ENCODE measurements at places on chromosomes 16 and 17.

GRCh38 chr16:3520413-3520812 lies 19.6 kb downstream of the CLUAP1 start:
- DNase-seq = no peak

DNA sequence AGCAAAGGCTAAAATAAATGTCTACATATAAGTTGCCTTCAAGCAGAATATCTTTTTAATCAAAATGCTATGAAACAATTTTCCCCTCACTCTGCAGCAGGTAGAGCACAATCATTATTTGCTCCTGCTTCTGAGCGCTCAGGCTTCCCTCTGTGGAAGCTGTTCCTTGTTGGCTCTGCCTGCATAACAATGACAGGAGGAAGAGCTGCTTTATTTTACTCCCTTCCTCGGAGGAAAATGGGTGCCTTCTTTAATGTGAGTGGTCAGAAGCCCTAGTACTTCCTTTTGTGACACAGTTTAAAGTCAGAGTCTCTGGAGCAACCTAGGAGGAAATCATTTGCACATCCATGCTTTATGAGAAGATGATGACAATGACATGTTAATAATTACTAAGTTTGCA lies 492.1 kb downstream of the CDH8 start:
- DNase-seq = no peak

DNA sequence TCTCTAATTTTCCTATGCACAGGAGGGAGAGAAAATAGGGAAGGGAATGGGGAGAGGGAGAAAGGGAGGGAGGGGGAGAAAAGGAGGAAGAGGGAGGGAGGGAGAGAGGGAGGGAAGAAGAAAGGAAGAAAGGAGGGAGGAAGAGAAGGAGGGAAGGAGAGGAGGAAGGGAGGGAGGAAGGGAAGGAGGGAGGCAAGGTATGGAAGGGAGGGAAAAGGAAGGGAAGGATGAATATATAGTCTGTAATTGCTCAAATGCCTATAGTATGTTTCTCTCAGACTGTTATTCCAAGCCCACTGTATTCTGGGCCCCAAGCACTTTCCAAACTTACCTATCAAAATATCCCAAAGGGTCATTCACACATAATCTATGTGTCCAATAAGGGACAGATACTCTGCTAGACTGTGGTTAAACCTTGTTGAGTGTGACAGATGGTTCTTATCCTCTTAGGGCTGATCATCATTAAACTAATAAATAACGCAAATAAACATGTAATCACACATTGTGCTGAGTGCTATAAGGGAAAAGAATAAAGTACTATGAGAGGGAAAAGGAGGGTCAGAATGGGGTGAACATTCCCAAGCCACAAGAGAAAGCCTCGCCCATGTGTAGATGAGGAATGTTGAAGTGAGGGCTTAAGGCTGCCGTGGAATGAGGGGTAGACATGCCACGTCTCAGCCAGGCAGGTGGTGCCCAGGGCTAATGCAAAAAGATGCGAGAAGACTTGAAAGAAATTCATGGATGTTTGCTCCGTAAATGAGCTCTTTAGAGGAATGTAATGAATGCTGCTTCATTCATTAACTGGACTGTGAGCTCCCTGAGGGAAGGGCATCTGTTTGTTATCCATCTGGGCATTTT lies 30.6 kb downstream of the ASIC2 start:
- no peak for DNase-seq

GRCh38 chr16:3490911-3491629 lies 4.2 kb downstream of the C16orf90 start:
- DNase-seq = no peak

DNA sequence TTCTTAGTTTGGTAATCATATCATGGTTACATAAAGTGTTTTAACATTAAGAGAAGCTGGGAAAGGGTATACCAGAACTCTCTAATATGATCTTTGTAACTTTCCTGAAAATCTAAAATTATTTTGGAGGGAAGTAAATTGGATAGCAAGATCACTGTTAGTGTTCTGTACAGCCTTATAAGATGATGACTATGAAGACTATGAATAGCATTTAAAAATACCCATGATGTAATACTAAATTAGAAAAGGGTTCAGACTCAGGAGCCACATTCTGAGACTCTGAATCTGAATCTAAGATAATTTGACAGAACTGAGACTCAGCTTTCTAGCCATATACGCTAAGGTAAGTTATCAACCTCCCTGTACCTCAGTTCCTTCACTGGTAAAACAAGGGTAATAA lies 208.0 kb upstream of the C17orf78 start:
- DNase-seq = no peak

- no peak for DNase-seq
Observed at GRCh38 chr17:7580604-7581575, 1.5 kb downstream of the CD68 start.

DNA sequence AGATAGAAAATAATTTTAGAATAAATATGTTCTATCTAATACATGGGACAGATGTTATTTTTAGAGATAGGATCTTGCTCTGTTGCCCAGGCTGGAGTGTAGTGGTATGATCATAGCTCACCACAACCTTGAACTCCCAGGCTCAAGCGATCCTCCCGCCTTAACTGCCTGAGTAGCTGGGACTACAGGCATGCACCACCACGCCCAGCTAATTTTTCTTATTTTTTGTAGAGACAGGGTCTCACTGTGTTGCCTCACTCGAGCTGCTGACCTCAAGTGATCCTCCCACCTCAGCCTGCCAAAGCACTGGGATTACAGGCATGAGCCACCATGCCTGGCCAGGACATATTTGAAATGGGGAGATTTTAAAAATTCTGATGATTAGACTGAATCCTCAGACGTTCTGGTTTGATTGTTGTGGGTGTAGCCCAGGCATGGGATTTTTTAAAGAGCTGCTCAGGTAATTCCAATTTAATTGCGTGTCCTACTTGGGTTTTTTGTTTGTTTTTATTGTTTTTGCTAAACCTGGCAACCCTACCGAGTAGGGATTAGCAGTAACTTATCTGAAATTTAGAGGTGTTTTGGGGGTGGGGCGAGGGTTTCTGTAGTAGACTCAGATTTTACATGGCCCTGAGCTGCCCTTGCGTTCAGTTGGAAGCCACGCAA lies 142.9 kb downstream of the RAB11FIP4 start:
- no peak for DNase-seq

- DNase-seq = no peak
Observed at GRCh38 chr17:79844869-79845600, 5.8 kb upstream of the CBX4 start.

GRCh38 chr17:73648974-73649373 lies 4.7 kb upstream of the SDK2 start:
- no peak for DNase-seq

DNA sequence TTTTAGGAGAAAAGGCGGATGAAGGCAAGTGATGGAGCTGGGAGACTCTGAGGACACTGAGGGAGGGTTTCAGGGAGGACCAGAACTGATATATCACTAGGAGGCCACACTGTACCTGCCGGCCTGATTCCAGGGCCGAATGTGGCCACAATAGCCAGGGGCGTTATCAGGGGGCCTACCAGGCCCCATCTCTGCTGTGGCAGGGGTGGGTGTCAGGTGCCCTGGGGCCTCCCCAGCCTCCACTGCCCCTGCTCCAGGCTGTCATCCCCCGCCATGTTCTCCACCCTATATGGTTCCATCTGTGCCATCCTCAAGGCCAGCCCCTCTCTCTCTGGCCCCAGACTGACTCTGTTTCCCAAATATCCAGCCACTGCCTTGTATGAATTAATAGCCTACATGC lies 246.5 kb downstream of the GSG1L start:
- DNase-seq = no peak

DNA sequence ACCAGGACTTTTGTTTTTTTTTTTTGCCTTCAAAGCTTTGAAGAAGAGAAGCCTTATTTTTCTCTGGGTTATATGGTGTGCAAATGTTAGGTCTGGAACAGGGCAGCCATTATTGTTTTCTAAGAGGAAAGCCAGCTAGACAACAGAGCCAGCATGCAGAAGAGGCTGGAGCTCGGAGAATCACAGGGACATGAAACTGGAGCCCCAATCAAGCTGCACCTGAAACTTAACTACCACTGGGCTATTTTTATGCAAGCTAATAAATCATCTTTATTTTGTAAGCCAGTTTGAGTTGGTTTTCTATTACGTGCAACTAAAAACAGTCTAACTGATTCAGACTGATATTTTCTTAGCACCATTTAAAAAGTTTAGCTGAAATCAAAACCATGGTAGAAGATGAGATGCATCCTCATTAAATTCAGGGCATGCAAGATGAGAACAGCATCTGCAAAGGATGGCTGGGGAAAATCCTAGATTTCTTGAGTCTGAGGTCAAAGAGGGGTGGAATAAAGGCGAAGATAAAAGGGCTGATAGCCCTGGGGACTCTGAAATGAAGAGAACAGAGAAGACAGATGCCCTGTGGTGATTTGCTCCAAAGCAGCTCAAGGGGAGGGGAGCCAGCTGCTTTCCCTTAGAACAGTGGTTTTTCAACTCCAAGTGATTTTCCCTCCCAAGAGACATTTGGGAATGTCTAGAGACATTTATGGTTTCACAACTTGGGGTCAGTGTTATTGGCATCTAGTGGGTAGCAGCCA lies 177.1 kb upstream of the WSCD1 start:
- DNase-seq = no peak

- no peak for DNase-seq
Observed at GRCh38 chr16:31530405-31530804, 2.7 kb downstream of the AHSP start.

GRCh38 chr17:43517615-43518386 lies 28.3 kb downstream of the ETV4 start:
- DNase-seq = no peak

GRCh38 chr16:77789085-77790008 lies 983 bp downstream of the VAT1L start:
- no peak for DNase-seq

DNA sequence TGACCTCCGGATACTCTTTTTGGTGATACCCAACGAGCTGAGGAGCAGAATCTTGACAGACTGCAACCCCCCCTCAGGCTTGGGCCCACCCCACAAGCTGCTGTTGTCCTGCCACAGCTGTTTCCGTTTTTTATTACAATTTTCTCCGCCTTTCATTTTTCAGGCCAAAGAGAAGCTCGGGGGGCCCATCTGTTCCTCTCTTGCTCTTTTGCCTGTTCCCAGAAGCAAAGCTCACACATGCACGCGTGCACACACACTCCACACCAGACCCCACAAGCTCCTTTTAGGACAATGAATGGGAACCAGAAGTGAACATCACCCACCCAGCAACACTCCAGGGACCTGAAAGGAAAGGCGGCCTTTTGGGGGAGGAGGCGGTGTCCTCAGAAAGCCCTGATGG lies 16.3 kb downstream of the SOX9 start:
- no peak for DNase-seq

- peak; percentile 41 for DNase-seq
Observed at GRCh38 chr17:43576563-43577229, 30.6 kb upstream of the ETV4 start.

- DNase-seq = no peak
Observed at GRCh38 chr17:48240122-48240521, 132.6 kb downstream of the SNX11 start.

DNA sequence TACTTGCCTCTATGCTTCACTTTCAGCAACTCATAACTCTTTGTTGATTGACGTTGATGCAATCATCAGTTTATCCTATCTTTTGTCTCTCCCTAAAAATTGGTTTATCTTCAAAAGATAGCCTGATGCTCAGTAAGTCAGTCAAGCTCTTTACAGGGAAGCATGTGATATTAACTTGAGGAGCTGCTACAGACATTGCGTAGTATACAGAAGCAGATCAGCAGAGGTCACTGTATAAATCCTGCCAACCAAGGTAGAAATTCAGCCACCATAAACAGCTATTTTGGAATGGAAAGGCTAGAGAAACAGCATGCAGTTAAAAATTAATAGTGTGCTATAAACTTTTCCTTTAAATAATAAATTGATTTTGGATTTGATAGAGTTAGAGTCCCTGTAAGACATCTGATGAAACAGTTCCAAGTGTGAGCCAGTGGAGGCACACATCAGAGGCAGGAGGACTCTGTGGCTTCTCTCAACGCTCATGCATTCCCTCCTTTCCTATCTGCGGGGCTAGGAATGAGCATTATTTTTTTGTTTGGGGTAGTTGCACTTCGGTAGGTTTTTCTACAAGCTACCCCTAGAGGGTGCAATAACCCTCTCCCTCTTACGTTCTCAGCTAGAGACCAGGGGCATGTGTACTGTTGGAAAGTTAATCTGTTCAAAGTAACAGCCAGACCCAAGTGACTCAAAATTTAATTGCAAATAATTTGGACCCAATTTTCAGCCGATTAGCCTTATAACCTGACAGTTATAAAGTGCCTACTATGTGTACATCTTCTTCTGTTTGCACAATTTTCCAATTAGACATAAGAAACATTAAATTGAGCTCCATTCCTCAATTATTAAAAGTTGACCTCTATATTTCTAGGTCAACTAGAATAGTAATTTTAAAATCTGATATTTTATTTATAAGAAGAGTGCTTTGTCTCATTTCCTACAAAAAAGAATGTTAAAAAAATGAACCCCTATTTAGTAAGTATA lies 647.7 kb upstream of the SOX9 start:
- DNase-seq = no peak

GRCh38 chr16:88618182-88618955 lies 20.0 kb upstream of the IL17C start:
- DNase-seq = no peak

DNA sequence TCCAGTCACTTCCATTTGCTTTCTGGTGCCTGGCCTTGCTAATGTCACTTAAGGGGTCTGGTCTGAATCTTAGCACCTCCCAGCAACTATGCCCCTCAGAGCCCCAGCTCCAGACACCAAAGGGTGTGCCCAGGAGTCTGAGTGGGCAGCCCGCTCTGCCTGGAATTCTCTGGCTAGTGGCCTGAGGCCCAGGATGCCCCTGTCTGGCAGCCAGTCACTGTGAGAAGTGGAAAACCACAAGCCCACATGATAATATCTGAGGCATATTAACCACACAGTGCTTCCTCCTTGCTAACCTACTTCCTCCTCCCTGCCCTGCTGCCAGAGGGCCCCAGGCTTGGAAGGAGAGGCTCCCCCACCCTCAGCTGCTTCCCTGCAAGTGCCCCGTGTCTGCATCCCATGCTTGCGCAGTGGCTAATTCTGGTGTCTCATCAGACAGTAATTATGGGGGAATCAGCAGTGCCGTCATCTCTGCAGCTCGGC lies 14.0 kb downstream of the SRCIN1 start:
- no peak for DNase-seq

DNA sequence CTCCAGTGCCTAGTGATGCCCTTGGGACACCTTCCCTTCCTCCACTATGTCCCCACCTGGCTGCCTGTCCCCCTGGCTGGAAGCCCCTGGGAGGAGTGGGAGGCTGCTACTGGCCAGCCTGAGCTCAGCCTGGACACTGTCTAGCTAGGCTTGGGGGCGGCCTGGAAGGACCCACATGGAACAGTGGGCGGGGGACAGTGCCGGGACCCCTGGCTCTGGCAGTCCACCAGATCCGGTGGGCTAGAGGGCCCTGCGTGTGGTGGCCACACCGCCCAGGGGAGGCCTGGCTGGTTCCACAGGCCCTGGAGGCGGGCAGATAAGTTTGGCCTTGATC lies 388.0 kb upstream of the TNRC6C start:
- no peak for DNase-seq
